ENCODE measurements at places on chromosomes 7 and 10. TPM values are rescaled to one million over a fixed set of nuclear protein-coding genes. Genes with fewer than 3 reads are reported as not detected.

The SLC25A40 gene
- 47.8 TPM for polyA plus RNA-seq

The CYP2C18 gene
- polyA plus RNA-seq: 0.30 TPM

DNA sequence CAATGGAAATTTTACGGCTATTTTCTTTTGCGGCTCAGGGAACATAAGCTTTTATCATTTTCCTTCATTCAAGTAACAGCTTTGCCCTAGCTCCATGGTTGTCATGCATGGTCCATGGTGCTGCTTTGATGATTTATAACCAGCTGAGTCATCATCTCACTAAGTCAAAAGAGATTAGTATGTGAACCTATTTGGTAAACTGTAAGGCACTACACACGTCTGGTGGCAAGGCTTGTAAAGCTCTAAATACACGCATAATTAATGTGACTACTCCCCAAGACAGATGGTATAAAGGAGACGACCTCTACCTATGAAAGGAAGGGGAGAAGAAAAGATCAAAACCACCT, 340.2 kb downstream of the KCNMA1 start:
- H3K4me3 ChIP-seq: no peak overlapping the region
- no peak overlapping the region for H3K27ac ChIP-seq
- no peaks in the 10 kb centered on the region for H3K36me3 ChIP-seq
- no peak for DNase-seq

GRCh38 chr10:8312079-8312478, 257.6 kb downstream of the GATA3 start:
- no peaks in the 10 kb centered on the region for H3K36me3 ChIP-seq
- DNase-seq: no peak
- H3K4me3 ChIP-seq: no peak overlapping the region
- no peaks in the 10 kb centered on the region for H3K27me3 ChIP-seq
- H3K4me1 ChIP-seq: no peaks in the 10 kb centered on the region

- H3K4me3 ChIP-seq: no peak overlapping the region
- no peak overlapping the region for H3K27ac ChIP-seq
- no peaks in the 10 kb centered on the region for H3K36me3 ChIP-seq
Observed at GRCh38 chr10:121036431-121036830, 185.3 kb downstream of the WDR11 start.

- H3K27ac ChIP-seq: no peak overlapping the region
- no peaks in the 10 kb centered on the region for H3K36me3 ChIP-seq
- no peak overlapping the region for H3K4me3 ChIP-seq
- no peaks in the 10 kb centered on the region for H3K4me1 ChIP-seq
- no peak for DNase-seq
- no peaks in the 10 kb centered on the region for H3K27me3 ChIP-seq
Observed at GRCh38 chr10:9734218-9734617, 1283.5 kb upstream of the CELF2 start.

GRCh38 chr10:25600651-25601050, 333.4 kb upstream of the MYO3A start:
- H3K4me3 ChIP-seq: no peak overlapping the region
- no peaks in the 10 kb centered on the region for H3K27me3 ChIP-seq
- DNase-seq: no peak
- no peaks in the 10 kb centered on the region for H3K4me1 ChIP-seq

Data from left lung (tissue), 14 donors.